Nucleus accumbens (tissue), 56 donors: ENCODE measurements at places on chromosomes 13 and 19.

GRCh38 chr19:48424694-48425219 lies 21.0 kb upstream of the GRWD1 start:
- DNase-seq, result no peak

- DNase-seq, result no peak
Observed at GRCh38 chr13:36530050-36530789, 97.9 kb downstream of the CCNA1 start.

GRCh38 chr19:15913830-15914229 lies 16.0 kb upstream of the CYP4F2 start:
- no peak for DNase-seq

- no peak for DNase-seq
Observed at GRCh38 chr19:55113570-55114039, 3.8 kb downstream of the PPP1R12C start.

GRCh38 chr19:44947041-44947581 lies 1.3 kb downstream of the APOC2 start:
- no peak for DNase-seq

DNA sequence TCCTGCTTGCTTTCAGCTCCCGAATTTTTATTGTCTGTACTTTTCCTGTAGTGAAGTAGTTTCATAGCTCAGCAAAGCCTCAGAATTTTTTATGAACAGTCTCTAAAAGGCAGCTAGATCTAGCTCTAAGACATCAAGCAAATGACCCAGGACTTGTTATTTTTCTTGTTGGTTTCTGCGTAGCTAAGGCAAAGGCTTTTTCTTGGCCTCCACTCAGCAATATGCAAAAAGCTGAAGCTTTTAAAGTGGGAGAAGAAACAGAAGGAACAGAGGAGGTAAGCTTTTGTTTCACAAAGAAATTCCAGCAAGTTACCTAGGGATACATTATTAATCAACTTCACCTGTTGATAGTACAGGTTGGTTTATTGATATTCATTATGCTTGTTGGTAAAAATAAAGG lies 235.9 kb downstream of the PCDH20 start:
- no peak for DNase-seq

DNA sequence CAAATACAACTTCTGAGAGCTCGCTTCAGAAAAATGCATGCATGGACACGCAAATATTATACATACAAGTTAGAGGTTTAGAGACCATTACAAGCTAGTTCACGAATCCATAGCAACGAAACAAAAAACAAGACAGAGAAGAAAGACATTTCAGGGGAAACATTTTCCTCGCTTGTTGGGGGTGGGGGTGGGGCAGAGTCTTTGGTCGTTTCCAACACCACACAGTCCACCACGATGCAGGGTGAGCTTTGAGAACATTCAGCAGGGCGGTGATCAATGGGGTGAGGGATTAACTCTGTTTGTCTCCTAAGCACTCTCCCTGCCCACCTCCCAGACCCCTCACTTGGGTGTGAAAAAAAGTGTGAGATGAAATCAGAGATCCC lies 651 bp downstream of the OXGR1 start:
- no peak for DNase-seq

DNA sequence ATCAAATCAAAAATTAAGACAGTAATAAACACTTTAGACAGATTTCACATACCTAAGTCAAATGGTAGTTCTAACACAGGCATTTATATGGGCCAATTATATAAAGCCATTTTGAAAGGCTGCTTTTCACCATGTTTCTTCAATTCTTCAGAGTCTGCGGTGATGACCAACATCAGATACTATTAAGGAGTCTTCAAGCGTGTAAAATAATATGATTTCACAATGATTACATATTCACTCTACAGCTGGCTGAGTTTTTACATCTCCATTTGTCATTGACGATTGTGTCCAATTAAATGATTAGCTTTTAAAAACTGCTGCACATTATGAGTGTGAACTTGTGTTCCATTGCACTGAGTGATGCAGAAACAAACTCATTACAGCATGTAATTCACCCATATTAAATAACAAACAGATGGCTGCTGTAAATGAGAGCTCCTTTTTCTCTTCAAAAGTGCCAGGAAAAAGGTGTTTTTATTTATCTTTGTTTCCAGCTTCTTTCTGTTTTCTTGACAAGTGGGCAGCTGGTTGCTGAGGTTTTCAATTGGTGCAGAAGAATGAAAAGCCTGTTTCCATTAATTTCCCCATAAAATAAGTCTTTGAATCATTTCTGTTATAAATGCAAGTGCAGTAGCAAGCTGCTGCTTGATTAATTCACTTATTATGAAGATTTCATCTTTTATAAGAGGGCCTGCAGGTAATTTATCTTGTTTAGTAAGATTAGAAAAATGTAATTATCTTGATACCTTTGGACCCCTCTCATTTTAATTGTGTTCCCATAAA lies 676.1 kb upstream of the KLHL1 start:
- DNase-seq, result no peak

- no peak for DNase-seq
Observed at GRCh38 chr13:31614704-31615103, 124.6 kb upstream of the RXFP2 start.

GRCh38 chr19:46118136-46118535 lies 6.4 kb downstream of the IGFL3 start:
- no peak for DNase-seq

- DNase-seq, result no peak
Observed at GRCh38 chr13:79385694-79386093, 20.4 kb downstream of the RBM26 start.

- no peak for DNase-seq
Observed at GRCh38 chr13:37306778-37307544, 201.5 kb upstream of the CSNK1A1L start.

DNA sequence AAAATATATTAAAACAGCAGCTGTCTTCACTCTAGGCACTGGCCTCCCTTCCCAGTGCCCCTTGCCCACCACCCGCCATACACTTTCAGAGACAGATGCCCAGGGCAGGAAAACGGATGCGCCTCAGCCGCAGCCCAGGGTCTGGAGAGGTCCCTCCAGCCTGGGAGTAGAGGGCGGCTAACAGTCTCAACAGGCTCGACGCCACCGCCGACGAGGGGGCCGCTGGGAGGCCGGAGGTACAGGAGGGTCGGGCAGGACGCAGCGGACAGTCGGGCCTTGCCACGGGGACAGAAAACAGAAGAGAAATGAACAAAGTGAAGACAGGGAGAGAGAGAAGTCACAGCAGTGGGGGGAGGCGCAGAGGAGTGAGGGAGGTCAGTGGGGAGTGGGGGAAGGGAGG lies 27.1 kb downstream of the C19orf47 start:
- no peak for DNase-seq

DNA sequence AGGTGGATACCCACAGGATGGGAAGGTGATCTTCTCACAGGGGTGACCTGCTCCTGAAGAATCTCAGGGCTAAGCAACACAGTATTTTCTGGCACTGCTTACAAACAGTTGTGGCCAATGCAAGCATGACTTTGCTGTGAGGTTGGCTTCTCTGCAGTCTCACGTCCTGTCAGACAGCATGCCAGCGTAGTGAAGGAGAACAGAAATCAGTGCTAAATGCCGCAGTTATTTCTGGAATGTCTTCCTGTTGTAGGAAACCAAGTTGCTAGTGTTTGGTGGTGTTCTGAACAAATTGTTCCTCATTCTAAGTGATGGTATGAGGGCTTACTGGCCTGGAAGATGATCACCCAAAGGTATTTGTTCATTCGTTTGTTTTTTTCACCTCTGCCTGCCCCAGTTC lies 320.1 kb downstream of the MTUS2 start:
- DNase-seq, result no peak

- DNase-seq, result no peak
Observed at GRCh38 chr19:47143322-47144073, 12.9 kb downstream of the SAE1 start.

GRCh38 chr13:25905611-25906010 lies 146.2 kb downstream of the SHISA2 start:
- no peak for DNase-seq

DNA sequence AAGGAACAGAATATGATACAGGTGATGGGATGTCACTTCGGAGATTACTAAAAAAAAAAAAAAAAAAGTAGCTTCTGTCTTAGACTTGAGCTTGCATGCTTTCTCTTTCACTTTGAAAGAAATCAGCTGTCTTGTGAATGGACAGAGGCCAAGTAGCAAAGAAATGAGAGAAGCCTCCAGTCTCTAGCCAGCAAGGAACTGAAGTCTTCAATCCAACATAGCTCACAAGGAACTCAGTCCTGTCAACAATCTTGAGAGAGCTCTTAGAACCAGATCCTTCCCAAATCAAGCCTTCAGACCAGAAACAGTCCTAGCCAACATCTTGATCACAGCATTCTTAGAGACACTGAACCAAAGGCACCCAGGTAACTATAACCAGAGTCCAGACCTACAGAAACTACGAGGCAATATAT lies 7.7 kb downstream of the N4BP2L2 start:
- no peak for DNase-seq

DNA sequence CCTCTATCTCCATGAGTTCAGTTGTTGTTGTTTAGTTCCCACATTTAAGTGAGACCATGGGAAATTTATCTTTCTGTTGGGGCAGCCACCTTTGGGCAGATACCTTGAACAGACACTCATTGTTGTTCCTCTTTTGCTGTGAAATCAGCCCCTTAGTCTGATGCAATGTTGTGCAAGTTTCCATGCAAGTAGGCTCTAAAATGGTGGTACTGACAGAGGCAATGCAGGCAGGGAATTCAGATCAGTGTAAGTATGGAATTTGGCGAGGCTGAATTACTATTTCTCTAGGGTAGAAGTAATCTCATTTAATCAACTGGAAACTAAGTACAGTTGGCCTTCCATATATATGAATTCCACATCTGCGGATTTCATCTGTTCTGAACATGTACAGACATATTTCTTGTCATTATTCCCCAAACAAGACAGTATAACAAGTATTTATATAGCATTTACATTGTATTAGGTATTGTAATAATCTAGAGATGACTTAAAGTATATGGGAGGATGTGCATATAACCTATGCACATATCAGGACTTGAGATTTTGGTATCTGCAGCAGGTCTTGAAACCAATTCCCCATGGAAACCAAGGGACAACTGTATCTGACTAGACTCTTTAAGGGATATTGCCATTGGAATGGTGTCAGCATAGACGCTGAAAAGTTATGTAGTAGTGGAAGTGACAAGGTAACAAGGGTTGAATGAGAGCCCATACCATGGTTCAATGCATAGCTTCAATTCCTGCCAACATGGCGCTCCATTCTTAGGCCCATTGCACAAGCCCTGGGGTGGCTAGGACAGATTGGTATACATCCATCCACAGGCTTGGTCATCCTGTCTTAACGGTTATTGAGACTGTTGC lies 281.5 kb upstream of the HTR2A start:
- DNase-seq, result no peak

DNA sequence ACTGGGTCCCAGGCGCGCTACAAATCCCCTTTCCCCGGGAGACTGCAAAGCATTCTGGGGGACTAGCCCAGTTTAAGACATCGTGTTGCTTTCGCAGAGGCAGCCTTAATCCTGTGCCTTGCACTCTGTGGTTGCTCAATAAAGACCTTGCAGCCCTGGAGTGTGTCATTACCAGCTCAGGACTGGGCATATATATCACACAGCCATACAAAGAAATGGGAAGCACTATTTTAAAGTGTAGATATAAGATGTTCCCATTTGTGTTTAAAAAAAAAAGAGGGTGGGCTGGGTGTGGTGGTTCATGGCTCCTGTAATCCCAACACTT lies 11.1 kb downstream of the NAPA start:
- no peak for DNase-seq

DNA sequence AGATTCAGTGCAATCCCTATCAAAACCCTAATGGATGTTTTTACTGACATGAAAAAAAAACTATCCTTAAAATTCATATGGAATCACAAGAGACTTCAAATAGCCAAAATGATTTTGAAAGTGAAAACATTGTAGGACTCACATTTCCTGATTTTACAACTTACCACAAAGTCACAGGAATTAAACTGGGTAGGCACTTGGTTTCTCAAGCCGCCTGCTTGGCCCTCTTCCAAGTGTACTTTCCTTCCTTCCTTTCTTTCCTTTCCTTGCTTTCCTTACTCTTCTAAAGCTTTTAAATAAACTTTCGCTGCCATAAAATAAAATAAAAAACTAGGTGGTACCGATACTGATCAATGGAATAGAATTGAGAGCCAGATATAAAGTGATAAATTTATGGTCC lies 21.0 kb upstream of the CD33 start:
- no peak for DNase-seq

- no peak for DNase-seq
Observed at GRCh38 chr13:87607266-87607665, 63.9 kb upstream of the SLITRK5 start.
